CD8-positive, alpha-beta T cell (primary cell): ENCODE measurements at places on chromosomes 1 and 21. TPM values are rescaled to one million over a fixed set of nuclear protein-coding genes. Genes with fewer than 3 reads are reported as not detected.
A peak's percentile ranks its signal among the peaks of the same experiment; 100 is the strongest.

SAMSN1 gene
- 45.8 TPM for total RNA-seq

KDF1 gene
- 1.3 TPM for total RNA-seq

PALMD gene
- not detected for total RNA-seq

GIPC2 gene
- total RNA-seq: 0.08 TPM

KDM1A gene
- total RNA-seq: 46.2 TPM

ZNF697 gene
- not detected for total RNA-seq

C1QTNF12 gene
- 5.1 TPM for total RNA-seq

NAXE gene
- 18.4 TPM for total RNA-seq

PSMD4 gene
- 55.1 TPM for total RNA-seq

BRDT gene
- total RNA-seq: 0.11 TPM

RGS16 gene
- 11.6 TPM for total RNA-seq

SELP gene
- 0.81 TPM for total RNA-seq

SYT11 gene
- total RNA-seq: 6.9 TPM

FCRLA gene
- total RNA-seq: not detected

DNA sequence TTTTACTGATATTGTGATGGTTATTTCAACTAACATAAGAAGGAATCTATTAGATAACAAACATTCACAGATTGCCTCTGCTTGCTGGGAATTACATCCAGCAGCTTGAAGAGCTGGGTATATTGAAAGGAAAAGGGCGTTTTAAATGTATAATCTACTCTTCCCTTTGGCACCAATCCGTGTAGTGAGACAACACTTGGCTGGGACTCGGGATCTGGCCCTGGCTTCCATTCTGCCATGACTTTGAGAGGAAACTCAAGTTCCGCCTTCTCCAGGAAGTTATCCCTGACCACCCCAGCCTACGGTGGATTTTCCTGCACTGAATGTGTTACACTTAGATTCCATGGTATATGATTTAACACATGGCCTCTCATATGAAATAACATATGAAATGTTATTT lies 86.9 kb upstream of the UBE2U start:
- DNase-seq: no peak

- DNase-seq: no peak
These were observed 62.7 kb downstream of the SYT6 start for GRCh38 chr1:114090738-114091505.

DNA sequence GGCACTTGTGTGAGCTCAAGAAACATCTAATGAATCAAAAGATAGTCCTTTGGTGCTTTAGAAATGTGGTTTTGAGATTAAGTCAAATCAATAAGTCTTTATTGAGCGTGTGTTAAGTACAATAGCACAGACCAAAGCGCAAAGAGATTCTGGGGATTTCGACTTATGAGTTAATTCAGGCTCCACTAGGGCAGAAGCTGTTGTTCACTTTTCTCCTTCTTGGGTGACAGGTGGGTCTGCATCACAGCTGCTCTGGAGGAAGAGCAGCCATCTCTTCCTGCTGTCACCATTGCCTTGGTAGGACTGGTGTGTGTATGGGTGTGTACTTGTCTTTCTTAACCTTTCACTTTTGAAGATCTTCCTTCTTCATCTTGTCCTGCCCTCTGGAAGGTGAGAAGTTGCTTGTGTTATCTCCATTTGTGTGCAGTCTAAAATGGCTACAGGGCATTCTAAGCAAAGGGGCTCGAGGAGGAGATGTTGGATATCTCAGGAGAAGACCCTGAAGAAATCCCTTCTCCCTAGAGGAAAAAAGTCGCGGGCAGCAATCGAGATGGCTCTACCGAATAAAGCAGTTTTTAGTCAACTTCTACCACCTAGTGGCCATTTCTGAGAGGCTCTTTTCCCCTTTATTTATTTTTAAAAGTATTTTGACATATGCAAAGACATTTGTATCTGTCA lies 22.9 kb upstream of the DISC1 start:
- DNase-seq: peak; percentile 36

GRCh38 chr1:245317217-245317616 lies 162.4 kb downstream of the KIF26B start:
- no peak for DNase-seq

DNA sequence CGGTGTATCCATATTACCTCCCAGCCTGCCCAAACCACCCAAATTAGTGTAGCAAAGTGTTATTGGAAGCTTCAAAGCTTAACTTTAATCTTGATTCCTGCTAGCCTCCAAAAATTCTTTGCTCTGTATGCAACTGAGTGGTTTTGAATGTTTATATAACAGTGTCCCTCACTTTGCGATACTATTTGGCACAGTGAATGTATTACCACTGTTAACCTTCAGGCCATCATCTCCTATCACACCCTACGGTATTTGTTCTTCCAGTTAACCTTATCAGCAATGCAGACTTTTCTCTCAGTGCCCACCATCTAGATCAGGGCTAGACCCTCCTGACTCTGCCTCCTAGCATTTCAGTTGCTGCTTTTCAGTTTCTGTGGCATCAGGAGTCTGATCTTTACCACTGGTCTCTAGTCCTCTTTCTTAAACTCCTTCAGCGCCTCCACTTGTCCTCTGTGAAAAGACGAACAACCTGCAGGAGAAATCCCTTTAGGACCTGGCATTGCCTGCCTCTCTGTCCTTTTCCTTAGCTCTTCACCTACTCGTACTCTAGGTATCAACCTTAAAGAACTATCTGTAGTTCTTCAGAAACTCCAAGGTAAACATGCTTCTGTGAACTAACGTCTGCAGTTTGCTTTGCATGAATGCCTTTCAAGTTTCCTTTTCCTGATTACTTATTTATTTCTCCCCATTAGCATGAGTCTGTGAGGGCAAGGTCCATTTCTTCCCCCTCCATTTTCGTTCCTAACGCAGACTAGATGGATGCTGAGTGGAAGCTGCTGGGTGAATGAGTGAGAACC lies 71.7 kb downstream of the SNX7 start:
- DNase-seq: no peak

GRCh38 chr1:89191314-89191713 lies 7.4 kb downstream of the GBP4 start:
- DNase-seq: no peak

DNA sequence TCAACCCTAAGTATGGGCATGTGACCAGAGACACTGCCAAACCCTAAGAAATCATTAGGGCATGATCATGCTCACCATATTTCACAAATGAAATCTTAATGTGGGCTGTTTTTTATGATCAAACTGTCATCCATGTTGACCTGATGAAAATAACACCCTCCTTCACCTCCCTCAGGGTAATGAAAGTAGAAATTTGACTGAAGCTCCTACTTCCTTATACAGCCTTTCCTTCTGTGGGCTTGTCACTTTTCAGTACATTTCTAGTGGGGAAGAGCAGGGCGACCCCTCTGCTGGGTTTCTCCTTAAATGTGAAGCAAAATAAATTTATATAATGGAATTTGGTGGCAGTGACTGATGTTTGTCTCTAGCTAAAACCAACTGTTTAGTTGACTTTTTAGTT lies 25.9 kb downstream of the IVNS1ABP start:
- no peak for DNase-seq

DNA sequence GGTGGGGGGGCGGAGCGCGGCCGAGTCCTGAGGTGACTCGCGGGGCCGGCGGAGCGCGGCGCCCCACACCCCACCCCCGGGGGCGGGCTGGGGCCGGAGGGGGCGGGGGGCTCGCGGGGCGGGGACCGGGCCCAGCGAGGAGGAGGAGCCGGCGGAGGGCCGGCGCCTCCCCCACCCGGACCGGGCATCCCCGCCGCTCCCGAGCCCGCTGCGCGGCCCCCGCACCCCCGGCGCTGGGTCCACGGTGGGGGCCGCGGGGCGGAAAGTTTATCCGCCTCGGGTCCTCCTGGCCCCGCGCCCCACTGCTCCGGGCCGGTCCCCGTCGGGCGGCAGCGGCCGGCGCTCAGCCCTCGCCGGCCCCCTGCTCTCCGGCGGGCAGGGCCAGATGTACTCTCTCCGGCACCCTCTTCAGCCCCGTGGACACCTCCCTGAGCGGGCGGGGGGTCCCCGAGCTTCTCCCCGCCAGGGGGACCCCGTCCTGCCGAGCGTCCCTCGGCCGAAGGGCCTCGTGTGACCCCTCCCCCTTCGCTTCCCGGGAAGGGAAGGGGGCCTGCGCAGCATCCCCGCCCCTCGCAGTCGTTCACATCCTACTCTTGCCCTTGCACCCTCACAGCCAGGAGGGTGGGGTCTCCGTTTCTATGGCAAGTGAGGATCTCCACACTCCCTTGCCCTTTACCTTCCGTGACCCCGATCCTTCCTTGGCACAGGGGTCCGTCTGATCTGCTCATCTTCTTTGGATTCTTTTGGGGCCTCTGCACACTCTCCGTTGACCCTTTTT lies 663 bp downstream of the CAMTA1 start:
- DNase-seq: peak; percentile 31

DNA sequence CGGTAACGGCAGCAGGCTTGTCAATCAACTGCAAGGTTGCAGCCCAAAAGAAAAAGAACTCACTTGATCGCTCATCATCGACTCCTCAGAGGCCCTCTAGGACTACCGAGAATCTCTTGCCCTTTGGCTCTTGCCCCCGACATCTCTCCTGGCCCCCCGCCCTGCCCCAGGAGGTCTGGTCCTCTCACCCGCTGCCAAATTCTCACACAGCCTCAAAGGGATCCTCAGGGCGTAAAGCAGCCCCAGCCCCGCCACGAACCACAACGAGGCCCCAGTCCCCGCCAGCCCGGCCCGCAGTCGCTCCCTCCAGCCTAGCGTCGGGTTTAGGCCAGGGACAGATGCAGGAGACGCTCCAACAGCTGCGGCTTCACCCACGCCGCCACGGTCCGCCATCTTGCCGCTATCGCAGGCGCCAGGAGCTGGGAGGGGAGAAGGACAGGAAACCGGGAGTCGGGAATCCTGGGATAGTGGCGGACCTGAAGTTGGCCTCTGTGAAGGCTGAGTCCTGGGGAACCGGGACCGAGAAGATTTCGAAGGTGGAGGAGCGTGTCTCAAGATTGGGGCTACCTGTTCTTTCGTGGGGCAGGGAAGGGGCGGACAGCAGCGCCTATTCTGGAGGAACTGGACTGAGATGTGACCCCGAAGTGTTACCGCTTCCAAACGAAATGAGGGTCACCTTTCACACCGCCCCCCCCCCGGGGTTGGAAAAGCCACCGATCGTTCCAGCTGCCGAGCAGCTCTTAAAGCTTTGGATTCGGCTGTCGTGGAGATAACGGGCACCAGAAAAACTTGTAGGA lies at the start of gene ST7L:
Gene ST7L (minus strand): TSS at position 421 of the 797 bp plus-strand sequence. CDS start 28 bp downstream, at position 393.
- DNase-seq: peak; percentile 77

DNA sequence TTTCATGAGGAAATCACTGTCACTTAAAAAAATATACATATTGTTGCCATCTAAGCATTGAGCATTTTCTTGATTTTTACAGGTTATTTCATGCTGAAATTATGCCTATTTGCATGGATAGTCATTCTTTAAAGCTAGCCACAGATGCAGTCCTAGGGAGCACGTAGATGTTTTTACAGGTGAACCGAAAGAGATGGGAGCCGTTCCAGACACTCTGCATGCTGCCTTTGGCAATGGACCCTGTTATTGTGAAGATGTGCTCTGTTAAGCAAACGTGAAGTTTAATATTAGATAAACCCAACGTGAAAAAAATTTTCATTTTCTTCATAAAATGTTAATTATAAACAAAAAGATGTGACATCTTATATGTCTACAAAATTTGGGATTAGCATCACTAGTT lies 7.1 kb downstream of the PROX1 start:
- no peak for DNase-seq

DNA sequence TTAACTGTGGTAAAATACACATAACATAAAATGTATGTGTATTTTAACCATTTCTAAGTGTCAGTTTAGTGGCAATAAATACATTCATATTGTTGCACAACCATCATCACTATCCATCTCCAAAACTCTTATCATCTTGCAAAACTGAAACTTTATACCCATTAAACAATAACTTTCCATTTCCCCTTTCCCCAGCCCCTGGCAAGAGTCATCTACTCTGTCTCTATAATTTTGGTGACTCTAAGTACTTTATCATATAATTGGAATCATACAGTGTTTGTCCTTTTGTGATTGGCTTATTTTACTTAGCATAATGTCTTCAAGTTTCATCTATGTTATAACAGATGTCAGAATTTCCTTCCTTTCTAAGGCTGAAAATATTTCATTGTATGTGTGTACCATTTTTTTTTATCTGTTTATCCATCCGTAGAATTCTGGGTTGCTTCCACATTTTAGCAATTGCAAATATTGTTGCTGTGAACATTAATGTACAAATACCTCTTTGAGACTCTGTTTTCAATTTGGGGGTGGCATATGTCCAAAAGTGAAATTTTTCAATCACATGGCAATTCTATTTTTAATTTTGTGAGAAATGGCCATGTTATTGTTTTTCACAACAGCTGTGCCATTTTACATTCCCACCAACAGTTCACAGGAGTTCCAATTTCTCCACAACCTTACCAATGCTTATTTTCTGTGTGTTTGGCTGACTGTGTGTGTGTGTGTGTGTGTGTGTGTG lies 153.9 kb upstream of the GORAB start:
- no peak for DNase-seq

DNA sequence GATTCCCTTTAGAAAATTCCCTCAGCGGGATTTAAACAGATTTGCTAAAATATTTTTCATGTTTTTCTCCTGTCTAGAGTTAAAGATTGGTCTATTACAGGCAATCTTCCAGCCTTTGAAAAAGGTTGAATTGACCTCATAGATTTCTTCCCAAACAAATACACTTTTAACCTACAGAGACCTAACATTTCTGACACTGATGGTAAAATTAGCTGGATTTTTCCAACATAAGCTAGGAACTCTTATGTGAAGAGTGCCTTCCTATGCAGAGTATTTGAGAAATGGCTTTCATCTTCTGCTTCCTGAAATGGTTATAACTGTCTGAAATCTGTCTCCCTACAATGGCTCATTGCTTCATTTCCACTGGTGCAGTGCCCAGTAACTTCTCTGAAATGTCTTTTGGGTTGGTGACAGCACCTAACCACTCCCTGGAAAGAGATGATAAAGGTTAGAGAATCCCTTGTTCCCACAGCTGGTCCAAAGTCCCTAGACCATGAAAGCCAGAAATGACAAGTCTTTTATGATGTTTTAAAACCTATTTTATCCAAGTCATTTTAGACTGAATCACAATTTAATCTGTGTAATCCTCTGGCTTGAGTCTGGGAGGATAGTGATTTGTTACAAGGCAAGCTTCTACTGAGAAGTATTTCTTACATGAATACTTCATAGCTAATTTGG lies 269.4 kb downstream of the BACH1 start:
- no peak for DNase-seq

- no peak for DNase-seq
These were observed 28.8 kb downstream of the EDN2 start for GRCh38 chr1:41455479-41456332.

GRCh38 chr1:202036595-202037387 lies 26.4 kb downstream of the ELF3 start:
- no peak for DNase-seq

- DNase-seq: no peak
These were observed 12.1 kb downstream of the RGS1 start for GRCh38 chr1:192587386-192588266.

DNA sequence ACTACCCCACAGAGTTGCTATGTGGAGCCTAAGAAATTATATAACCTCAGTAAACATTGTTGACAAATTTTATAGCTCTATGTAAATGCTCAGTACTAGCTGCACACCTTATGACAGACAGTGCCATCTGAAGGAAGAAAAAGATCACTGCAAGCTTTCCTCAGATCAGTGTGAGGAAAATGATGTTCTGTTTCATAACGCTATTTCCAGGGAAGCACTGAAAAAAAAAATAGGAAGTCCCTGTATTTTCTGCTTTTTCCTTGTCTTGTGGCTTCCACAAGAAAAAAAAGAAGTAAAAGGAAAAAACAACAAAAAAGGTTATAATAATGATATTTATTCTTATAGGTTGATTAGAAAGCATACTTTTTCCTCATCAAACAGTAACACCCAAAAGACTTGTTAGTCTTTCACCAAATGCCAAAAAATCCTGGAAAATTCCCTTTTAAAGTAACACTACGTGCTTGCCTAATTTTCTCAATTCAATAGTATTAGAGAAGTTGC lies 23.2 kb downstream of the LYST start:
- DNase-seq: no peak

GRCh38 chr1:116907351-116907750 lies 2.4 kb upstream of the PTGFRN start:
- no peak for DNase-seq
